ENCODE measurements at places on chromosomes 5 and 9.
A peak's percentile ranks its signal among the peaks of the same experiment; 100 is the strongest.

DNA sequence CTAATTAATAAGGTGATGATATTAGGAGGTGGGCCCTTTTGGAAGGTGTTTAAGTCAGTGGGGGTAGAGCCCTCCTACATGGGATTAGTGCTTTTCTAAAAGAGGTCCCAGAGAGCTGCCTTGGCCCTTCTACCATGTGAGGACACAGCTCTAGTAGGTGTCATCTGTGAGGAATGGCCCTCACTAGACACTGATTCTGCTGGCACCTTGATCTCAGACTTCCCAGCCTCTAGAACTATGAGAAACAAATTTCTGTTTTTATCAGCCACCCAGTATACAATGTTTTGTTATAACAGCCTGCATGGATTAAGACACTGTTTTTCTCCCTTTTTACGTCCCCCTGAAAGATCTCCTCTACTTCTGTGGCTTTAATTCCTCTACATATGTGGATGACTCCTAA lies 31.6 kb downstream of the ACER2 start:
- no peak for DNase-seq

DNA sequence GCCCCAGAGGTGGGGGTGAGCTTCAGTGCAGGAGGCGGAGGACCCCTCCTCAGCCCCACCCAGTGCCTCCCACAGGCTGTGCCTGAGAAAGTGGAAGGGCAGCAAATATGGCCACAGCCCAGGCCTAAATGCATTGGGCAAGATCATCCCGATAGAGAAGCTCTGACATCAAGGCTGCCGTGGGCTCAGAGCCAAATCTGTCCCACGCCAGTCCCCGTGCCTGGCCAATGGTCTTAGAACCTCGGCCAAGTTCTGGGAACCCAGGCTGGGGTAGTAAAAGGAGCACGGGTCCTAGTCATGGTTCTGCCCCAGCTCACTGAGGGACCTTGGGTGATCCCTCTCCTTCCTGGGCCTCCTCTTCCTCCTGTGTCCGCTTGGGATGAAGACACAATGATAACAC lies 27.7 kb upstream of the TNIP1 start:
- no peak for DNase-seq

GRCh38 chr9:72205513-72205912 lies 56.3 kb downstream of the GDA start:
- DNase-seq: no peak

GRCh38 chr9:23526806-23527205 lies 299.2 kb downstream of the ELAVL2 start:
- DNase-seq: peak; percentile 59

DNA sequence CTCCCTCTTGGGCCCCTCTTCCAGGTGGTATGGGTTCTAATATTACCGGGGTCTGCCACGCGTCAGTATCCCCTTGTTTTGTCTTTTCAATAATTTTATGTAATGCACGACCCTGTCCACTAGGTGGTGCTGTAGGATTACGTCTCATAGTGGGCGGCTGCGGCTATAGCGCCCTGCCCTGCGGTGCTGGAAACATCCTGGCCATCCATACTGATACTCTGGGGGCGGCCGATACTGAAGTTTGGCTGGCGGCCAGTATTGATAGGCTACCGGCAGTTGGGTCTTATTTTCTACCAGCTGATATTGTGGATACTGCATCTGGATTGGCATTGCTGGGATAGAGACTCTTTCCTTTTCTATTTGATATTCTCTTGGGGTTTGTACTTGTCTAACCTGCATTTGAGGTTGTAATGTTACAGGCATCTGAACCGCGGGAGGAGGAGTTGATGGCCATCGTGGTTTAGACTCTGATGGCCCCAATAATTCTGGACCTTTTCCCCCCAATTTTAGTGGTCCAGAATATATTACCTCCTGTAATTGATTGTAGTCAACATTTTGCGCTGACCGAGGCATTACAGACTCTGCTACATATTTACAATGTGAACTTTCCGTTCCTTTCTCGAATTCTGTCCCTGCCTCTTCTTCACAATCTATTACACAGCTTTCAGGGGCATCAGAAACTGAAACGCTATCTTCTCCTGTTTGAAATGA lies 3.3 kb upstream of the TMEM141 start:
- DNase-seq: peak; percentile 69

GRCh38 chr5:1378866-1379659 lies 34.2 kb upstream of the CLPTM1L start:
- DNase-seq: no peak

GRCh38 chr5:6328173-6328572 lies 50.2 kb downstream of the MED10 start:
- peak; percentile 15 for DNase-seq

Data from kidney capillary endothelial cell (primary cell).